Left cardiac atrium (tissue), 4 donors: ENCODE measurements at places on chromosomes 5 and 9.

GRCh38 chr9:90020276-90020871 lies 415.6 kb downstream of the GADD45G start:
- DNase-seq: no peak

DNA sequence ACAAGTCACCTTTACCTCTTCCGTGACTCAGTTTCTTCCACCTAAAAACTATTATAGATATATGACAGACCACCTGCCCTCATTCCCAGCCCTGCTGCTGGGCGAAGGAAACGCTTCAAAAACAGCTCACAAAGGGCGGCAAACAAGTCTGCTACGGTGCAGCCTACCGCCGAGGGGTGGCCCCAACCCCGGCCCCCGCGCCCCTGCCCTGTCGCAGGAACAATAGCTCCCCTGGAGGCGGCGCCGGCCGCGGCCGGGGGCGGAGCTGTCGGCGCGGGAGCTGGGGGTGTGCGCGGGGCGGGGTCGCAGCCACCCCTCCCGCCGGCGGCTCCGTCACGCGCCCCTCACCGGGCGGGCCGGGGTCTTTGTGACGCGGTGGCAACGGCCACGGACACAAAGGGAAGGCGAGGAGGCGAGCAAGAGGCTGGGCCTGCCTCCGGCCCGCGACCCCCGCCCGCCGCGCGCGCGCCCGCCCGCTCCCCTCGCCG lies at the start of gene TMEFF1:
TMEFF1 (plus strand) TSS at position 362 of the 488 bp plus-strand sequence. CDS start 396 bp downstream, outside the sequence.
- peak; percentile 28 for DNase-seq

DNA sequence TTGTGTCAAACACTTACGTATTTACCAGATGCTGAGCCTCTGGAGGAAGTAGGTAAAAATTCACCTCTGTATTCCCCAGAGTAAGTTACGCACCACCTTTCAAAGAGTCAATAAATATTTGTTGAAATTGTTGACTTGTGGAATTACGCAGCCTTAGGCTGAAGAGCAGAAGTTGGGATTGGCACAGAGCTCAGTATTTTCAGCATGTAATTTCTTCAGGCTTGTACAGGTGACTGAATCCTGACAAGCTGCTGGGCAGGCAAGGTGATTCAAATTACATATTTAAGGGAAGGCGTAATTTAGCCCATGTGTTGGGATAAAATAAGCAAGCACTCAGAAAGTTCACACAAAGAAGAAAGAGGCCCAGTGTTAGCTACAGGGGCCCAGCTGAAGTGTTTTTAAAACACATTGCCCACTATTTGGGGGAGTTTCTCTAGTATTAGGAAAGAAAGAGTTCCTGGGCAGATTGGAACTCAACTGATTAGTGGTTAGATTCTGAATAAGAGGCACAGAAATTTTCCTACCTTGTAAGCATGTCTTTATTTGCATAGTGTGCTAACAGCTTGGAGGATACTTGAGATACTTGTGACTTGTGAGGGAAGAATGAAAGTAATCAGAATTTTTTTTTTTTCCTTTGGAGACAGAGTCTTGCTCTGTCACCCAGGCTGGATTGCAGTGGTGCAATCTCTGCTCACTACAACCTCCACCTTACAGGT lies 165.3 kb upstream of the FBXL7 start:
- DNase-seq: no peak

GRCh38 chr5:2013301-2014057 lies 130.8 kb upstream of the IRX4 start:
- DNase-seq: no peak

GRCh38 chr9:107242073-107243030 lies 40.7 kb upstream of the RAD23B start:
- no peak for DNase-seq

DNA sequence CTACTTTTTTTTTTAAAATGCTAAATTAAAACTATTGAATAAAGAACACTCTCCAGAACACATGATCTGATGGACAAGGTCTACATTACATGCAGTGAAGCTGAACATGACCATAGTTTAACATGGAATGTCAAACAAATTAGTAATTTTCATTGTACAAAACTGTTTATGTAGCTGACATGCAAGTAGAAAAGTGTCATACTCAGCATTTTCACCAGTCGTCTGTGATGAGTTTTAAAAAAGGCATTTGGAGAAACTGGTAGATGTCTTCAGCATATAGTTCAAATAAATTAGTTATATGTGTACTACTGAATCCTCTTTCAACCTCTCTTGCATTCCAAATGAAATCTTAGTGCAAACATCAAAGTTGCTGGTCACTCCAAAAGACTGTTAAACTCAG lies 301.9 kb downstream of the FER start:
- no peak for DNase-seq

GRCh38 chr5:40410964-40411635 lies 268.6 kb upstream of the PTGER4 start:
- DNase-seq: peak; percentile 29

- DNase-seq: no peak
These were observed 404.4 kb downstream of the ICE1 start for GRCh38 chr5:5826911-5827310.

- no peak for DNase-seq
These were observed 271.0 kb upstream of the HAPLN1 start for GRCh38 chr5:83991566-83992224.

GRCh38 chr9:121219530-121219929 lies 17.9 kb upstream of the RAB14 start:
- DNase-seq: no peak

- DNase-seq: no peak
These were observed 52.0 kb downstream of the ITGA2 start for GRCh38 chr5:53041071-53041692.

DNA sequence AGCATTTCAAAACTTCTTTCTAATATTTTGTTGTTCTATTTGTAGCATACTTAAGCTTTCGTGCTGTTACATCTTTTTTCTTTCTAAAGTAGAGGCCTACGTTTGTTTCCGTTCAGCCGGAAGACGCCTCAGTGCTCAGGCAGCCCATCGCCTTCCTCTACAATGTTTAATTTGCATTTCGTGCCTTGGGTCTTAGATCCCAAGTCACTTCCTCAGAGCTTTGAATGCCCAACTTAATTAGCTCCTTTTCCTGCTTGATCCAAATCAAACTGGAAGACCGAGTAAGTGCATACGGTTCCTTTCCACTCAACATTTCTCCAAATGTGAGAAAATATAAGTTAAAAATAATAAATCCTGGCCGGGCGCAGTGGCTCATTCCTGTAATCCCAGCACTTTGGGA lies 43.2 kb downstream of the MRPL36 start:
- DNase-seq: no peak

DNA sequence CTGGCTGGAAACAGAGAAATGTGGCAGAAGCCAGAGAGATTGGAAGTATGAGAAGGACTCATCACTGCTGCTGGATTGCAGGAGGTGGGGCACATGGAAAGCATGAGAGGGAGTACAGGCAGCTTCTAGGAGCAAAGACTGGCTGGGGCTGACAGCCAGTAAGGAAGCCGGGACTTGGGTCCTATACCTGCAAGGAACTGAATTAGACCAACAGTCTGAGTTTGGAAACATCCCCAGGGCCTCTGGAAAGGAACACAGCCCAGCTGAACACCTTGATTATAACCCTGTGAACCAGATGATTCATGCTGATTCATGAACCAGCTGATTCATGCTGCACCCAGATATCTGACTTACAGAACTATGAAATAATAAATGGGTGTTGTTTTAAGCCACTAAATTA lies 93.4 kb downstream of the OSTF1 start:
- no peak for DNase-seq

DNA sequence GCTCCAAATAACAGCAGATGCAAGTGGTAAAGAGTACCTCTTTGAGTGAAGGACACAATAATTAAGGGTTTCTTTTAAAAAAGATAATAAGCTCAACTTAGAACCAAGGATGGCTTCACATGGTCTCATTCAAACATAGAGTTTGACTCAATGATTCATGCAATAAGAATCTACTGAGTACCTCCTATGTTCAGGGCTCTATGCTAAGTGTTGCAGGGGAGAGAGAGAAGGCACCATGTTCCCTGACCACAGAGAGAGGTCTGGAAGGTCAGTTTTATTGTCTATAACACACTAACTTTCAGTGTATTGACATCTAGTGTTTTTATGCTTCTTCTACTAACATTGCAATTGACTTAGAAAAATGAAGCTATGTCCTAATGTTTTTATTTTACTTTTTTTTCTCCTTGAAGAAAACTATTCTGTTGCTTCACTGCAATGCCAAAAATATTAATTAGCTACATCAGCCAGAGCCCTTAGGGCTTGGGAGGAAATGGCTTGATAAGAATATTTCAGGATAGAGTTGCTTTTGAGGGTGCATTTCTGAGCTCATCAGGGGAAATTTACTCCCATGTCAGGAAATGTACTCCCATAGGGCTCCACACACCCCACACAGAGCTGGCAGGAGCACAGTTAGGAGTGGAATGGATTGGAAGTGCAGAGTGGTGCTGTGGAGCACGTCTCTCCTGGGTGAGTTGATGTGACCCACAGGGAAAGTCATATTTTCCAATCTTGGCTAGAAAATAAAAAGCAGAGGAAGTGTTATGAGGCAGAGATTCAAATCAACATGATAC lies 106.6 kb downstream of the PDE8B start:
- no peak for DNase-seq

GRCh38 chr9:30774326-30774725 lies 1610.1 kb upstream of the ACO1 start:
- no peak for DNase-seq

DNA sequence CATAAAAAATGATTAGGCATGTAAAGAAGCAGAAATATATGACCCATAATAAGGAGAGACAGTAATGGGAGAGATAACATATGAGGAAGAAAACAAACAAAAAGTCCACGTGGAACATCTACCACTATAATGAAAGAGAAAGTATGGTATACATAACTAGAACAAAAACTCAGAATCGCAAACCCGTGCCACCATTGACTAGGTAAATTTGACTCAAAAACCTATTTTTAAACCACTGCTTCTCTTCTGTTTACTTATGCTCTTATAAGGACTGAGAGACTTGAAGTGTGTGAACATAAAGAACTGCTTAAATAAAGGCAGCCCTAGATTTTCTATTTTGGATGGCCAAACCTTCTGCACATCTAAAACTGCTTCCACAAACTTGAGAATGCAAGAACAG lies 330.7 kb downstream of the CAAP1 start:
- no peak for DNase-seq

DNA sequence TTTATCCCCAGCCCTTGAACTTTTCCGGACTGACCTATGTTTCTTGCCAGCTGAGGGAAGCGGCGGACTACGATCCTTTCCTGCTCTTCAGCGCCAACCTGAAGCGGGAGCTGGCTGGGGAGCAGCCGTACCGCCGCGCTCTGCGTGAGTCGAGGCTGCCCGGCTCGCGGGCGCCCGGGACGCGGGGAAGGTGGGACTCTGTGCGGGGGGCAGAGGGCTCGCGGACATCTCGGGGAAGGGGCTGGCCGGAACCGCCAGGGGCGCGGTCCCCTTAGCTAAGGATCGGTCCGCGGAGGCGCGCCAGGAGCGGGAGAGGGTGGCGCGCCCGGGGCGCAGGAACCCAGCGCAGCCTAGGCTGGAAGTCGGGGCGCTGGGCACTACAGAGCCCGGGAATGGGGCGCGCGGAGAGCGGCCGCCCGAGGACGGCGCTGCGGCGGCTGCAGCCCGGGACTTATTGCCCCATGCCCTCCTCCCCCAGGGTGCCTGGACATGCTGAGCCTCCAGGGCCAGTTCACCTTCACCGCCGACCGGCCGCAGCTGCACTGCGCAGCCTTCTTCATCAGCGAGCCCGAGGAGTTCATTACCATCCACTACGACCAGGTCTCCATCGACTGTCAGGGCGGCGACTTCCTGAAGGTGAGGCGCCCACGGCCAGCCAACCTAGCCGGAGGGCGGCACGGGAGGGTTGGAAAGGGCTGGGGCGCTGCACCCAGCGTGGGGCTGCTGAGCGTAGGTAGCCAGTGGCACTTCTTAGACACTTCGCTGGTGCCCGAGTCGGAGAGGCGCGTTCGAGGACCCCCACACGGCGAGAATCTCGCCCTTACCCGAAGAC lies 922 bp downstream of the CRHBP start:
- DNase-seq: no peak

GRCh38 chr5:151967865-151968264 lies 43.2 kb upstream of the GLRA1 start:
- DNase-seq: no peak

- DNase-seq: peak; percentile 48
These were observed 76.5 kb downstream of the PHF2 start for GRCh38 chr9:93652604-93653592.

DNA sequence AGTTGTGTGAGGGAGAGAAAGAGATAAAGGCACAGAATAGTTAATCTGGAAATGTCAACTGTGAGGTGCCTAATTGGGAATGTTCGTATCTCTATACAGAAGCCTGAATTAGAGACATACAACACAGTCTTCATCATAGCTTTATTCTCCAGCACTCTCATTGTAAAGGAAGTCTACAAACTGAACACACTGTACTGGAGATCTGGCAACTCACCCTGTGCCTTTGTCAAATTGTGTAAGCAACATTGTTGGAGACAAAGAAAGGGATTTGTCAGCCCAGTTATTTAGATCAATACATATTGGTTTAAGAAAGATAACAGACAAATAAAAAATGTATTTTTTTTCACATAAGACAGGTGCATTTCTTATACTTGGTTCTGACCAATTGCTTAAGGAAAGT lies 832.9 kb upstream of the DMAC1 start:
- no peak for DNase-seq

- no peak for DNase-seq
These were observed 163.2 kb downstream of the MPDZ start for GRCh38 chr9:13116292-13116691.

GRCh38 chr5:14239404-14239803 lies 96.3 kb downstream of the TRIO start:
- DNase-seq: no peak

GRCh38 chr5:128925973-128926372 lies 39.3 kb upstream of the SLC27A6 start:
- no peak for DNase-seq

DNA sequence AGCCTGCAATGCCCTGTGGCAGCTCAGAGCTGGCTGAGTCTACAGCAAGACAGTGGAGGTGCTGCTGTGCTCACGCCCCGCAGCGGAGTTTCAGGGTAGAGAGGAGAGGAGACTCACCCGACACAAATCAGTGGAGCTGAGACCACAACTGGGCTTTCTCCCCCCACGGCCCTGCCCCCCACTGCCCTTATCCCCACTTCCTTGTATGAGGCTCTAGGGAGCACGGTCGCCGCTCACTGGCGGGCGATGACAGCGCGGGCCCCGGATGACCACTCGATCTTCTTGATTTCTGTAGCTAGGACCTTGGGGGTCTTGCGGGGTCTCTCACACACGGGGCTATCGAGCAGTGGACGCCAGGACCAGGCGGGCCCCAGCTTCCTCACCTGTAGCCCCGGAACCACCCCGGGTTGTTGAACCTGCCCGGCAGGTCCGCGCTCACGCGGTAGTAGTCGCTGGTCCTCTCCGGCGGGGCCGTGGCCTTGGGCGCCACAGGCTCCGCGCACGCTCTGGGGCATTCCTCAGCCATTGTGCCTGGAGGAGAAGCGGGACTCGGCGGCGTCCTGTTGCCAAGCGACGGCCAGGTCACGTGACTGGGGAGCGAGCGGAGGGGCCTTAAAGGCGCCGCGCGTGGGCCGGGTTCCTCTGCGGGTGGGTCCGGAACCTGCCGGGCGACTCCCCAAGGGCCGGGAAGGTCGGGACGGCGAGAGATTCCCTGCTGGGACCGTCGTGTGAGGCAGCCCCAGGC lies 984 bp upstream of the MRPS2 start:
- DNase-seq: peak; percentile 98

GRCh38 chr9:96318921-96319565 lies 17.1 kb upstream of the HSD17B3 start:
- no peak for DNase-seq
